ENCODE measurements at places on chromosomes 3 and 15.

DNA sequence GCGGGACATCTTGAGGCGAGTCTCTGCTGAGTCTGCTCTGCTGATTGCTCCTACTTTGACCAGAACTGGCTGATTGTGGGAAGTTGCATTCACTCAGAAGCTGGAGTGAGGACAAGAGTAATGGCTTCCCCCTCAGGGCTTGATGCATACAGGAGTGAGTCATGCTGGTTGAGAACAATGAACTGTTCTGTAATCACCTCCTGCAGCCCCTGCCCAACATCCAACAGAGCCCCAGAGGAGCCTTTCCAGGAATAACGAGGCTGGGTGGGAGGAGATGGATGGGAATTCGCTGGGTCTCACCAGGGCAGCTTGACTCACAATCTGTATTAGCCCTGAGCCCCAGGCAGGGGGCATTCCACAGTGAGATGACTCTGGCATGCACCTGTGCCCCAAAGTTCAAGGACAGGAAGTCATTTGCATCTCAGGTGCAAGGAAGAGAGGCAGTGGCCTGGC, 85.0 kb downstream of the RAB11A start:
- DNase-seq: no peak

- DNase-seq: no peak
Measured at GRCh38 chr3:113533534-113533892, 1.2 kb downstream of the SIDT1 start.

DNA sequence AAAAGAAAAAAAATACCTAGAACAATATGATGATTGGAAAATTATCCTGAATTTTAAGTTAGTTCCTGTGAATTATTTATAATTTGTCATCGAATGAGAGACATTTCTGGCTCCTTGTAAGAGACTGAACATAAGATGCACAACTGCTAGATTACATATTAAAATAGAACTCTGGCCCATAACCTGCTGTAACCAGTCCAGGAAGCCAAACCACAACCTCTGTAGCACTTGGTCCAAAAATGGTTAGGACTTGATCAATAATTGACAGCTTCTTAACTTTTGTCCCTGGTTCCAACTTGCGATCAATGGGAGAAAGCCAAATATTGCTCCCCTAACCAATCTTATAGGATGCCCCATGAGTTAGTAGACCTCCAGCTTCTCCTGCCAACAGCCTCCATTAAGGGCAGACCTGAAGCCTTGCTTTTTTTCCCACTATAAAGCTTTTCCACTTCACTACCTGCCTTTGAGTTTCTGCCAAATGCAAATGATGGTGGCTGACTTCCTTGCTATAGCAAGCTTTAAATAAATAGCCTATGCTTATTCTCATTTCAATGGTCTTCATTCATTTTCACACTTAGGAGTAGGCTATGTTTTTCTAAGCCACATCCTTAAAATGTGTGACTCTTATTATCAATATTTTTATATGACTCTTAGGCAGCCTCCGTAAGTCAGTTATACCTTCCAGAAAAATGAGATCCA, 224.0 kb upstream of the ARHGEF26 start:
- DNase-seq: no peak

- DNase-seq: no peak
Measured at GRCh38 chr3:37809846-37810447, 51.7 kb upstream of the CTDSPL start.

DNA sequence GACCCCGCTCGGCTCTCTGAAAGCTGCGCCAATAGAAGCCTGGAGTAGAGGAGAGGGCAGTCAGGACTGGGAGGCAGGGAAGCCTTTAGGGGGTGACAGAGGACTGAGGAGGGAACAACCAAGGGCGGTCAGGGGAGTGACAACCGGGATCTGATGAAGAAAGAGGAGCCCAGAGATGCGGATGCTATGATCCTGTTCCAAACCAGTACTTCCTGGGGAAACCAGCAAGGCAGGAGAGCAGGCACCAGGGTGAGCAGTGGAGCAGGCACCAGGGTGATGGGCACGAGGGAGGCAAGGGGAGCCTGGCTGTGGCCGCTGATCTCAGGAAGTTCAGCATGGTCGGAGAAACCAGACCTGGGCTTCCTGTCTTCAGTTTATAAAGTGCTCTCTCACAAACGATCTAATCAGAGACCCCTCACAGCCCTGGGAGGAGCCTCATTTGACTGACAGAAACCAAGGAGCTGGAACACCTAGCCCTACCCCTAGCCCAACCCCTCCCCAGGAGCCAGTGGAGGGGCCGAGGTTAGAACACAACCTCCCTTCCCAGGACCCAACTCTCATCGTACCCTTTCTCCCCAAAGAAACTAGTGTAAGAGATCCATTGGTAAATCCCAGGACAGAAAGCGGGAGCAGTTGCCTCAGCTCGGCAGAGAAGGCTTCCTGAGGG, 34.9 kb downstream of the CCDC33 start:
- DNase-seq: no peak

DNA sequence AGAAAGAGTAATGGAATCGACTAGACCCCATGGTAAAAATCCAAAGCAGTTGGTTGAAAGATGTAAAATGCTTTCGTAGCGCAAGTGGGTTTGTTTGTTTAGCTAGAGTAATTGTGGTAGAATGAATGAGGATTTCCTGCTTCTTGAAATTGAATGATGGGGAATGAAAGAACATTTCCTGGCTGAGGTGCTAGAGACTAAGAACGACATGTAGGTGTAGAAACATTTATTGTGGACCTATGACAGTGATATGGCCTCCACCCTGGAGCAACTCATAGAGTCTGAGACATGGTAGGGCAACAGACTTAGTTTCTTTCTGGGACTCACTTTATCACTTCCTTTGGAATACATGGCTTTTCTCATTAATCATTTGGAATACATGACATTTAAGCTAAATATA, 467.6 kb upstream of the CFAP20DC start:
- DNase-seq: no peak

GRCh38 chr3:30604558-30604957, 1.8 kb upstream of the TGFBR2 start:
- no peak for DNase-seq

DNA sequence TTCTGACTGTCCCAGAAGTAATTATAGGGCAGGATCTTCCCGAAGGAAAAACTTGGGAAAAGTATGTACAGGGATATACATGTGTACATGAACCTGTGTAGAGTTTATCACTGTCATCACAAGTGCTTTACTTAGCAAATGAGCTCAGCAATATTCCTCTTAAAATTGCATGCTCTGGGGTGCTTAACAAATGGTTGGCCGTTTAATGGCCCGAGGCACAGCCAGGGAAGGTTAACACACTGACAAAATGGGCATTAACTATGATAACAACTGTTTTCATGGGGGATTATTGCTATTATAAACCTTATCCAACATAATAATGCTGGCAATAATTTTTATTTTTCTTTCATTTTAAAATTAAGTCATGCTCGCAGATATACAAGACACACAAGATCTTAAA, 459.3 kb downstream of the TUSC7 start:
- DNase-seq: no peak

DNA sequence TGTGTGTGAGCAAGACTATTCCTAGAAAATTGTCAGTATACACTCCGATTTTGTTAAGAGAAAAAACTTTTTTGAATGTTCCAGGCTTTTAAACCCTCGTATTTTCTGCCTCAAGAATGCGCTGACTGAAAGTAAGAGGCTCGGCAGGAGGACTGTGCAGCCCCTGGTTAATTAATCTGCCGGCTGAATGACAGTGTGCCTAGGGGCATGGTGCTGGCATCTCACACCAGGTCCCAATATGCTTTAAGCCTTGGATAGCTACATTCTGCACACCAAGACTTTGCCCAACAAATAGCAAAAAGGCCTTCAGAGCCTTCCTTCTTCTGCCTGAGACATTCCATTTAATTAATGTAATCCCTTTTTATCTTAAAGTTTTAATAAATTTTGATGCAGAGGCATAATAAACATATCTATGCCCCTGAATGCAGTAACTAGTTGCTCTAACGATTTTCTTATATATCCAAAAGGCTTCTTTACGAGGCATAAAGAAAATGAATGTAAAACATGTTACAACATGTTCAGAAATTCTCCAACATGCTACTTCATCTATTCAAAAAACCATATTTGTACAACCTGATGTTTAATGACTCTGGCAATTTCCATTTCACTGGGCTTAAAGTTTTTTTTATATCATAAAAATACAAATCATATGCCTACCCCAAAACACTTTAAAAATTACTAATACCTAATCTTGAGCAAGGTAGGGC, 37.9 kb downstream of the DPH6 start:
- DNase-seq: no peak

DNA sequence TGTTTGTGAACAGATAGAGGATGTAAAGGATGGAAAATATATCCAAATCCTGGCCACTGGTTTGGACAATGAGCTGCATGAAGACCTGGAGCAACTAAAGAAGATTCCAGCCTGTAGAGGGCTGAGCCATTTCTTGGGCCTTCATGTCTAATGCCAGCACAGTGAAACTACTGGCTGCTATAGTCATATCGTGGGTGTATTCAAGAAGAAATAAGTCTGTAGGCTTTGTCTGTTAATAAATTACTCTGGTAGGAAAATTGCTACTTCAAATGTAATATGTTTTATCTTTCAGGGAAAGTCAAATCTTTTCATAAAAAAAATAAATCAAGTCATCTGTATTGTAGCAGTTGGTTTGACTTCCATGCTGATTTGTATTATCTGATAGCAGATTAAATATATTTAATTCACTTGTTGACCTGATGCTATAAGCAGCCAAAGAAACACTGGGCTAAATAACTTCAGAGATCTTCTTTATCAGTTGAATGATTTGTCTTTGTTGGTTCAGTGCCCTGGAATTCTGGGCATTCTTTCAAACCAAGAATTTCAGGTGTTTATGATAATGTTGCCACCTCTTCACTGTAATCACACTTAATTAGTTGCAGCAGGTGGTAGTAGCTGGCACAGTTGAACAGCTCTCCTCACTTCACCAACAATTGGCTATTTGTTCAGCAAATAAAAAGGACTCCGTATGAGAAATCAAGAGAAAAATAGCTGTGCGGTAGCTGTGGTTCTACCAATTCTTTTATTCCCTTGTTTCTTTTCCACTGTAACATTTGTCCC, 1109.5 kb downstream of the NSUN3 start:
- no peak for DNase-seq

- no peak for DNase-seq
Measured at GRCh38 chr15:53872410-53872809, 105.8 kb upstream of the UNC13C start.

GRCh38 chr15:70160267-70160666, 62.5 kb upstream of the TLE3 start:
- DNase-seq: no peak

DNA sequence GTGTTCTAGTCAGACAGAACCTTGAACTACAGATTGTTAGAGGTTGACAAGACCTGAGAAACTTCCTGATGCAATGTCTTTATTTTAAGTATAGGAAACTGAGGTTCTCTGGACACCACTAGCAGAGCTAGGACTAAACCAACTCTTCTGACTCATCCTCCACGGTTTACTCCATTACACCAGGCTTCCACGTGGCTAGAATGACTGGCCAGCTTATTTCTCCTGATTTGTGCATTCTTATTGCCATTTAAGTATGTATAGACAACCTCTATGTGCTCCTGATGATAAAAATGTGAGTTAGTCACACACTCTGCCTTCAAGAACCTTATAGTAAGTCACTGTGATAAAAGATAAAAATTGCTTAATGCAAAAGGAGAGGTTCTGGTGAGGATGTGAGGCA, 182.7 kb downstream of the MEX3B start:
- DNase-seq: no peak

DNA sequence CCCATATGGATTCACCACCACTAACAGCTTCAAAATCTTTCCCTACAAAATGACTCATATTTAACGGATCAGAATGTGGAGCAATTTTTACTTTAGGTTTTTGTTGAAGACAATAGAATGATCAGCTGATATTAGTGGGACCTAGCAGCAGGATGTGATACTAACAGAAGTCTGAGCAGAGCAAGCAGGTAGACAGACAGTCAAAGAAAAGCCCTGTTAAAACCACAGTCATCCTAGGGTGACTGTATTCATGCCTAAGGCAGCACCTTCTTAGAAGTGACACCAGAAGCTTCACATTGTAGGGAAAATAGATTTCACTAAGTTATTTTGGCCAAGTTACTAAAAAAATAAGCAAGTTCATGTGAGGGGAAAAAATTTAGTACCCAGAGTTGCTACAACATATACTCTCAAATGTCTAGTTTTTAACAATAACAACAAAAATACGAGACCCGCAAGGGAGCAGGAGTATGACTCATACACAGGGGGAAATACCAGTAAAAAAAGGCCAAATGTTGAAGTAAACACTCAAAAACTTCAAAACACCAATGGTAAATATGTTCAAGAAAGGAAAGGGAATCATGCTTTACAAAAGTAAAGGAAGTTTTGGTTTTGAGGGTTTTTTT, 590.9 kb downstream of the EPHA3 start:
- DNase-seq: no peak

GRCh38 chr15:79769933-79770759, 126.7 kb downstream of the MTHFS start:
- DNase-seq: no peak

DNA sequence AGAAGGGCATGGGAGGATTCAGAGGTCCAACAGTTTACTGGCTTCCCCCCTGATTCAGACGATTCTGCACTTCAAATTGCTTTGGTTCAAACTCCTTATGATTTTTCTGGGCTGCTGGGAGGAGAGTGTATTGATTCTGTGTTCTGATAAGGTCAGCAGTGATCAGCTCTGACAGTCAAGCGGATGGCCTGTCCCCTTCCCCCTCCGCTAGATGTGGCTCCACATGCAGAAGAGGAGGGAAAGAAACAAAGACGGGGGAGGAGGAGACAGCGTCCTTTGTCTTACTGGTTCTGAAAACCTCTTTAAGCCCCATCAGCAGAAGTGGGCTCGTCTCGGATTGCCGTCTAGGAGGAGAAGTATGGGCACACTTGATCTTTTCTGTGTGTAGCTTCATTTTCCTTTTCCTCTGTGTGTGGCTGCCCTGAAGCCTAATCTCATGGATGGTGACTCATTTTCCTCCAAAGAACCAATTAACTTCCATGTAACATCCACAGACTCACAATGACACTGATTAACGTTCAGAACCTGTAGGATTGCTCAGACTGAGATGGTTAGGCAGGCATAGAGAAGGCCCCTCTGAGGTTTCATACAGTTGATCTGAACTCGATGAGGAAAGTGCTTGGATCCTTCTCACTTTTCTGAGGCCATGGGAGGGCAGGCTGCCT, 162.4 kb upstream of the PPP2R3A start:
- no peak for DNase-seq

DNA sequence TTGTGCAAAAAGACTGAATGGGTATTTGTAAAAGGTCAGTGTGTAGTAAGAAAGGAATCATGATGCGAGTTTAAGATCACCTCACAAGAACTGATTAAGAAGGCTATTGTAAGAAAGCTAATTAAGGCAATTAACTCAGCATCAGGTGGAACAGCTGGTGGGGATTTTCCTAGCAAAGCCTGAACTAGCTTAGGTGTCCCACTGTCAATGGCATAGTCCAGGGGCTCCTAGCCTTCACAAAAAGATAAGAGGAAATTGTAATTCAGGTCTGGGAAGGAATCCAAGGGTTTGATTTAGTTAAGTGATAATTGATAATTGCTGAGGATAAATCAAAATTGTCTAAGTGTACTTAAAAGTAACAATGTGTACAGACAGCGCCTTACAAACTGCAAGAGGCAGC, 901.6 kb downstream of the TUSC7 start:
- DNase-seq: no peak
